ENCODE measurements at places on chromosomes 16 and 17.
A peak's percentile ranks its signal among the peaks of the same experiment; 100 is the strongest.

- DNase-seq: no peak
- peak overlapping the region; percentile 5 for H3K4me3 ChIP-seq
- H3K36me3 ChIP-seq: peaks cover 10% of the 10 kb centered on the region
- H3K4me1 ChIP-seq: peaks cover 55% of the 10 kb centered on the region
- peak overlapping the region; percentile 45 for H3K27ac ChIP-seq
Measured at GRCh38 chr16:47574091-47575054, 113.2 kb downstream of the PHKB start.

GRCh38 chr17:60832151-60832585 is 154.5 kb downstream of the BCAS3 start:
- no peaks in the 10 kb centered on the region for H3K4me1 ChIP-seq
- no peak overlapping the region for H3K4me3 ChIP-seq
- no peak overlapping the region for H3K27ac ChIP-seq
- H3K36me3 ChIP-seq: no peaks in the 10 kb centered on the region
- DNase-seq: no peak
- peaks cover 3% of the 10 kb centered on the region for H3K27me3 ChIP-seq

DNA sequence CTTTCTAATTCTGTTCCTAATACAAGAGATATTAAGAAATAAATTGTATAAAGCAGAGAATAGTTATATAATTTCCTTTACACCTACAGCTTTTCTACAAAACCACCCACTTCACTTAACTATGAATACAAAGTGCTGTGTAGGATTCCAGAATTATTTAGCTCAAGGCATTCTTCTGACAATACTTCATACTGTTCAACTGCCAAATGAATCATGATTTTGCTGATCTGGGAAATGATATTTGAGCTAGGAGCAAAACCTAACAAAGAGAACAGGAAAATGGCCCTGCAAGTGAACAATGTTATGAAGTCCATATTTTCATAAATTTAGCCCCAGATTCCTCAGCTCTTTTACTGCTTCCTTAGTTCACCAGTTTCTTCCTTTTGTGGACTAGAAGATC is 12.9 kb downstream of the BBS2 start:
- H3K27ac ChIP-seq: no peak overlapping the region
- H3K4me3 ChIP-seq: no peak overlapping the region
- DNase-seq: no peak
- H3K4me1 ChIP-seq: no peaks in the 10 kb centered on the region
- H3K27me3 ChIP-seq: no peaks in the 10 kb centered on the region

GRCh38 chr16:61945511-61945910 is 90.7 kb downstream of the CDH8 start:
- no peak overlapping the region for H3K27ac ChIP-seq
- H3K36me3 ChIP-seq: no peaks in the 10 kb centered on the region
- no peak overlapping the region for H3K4me3 ChIP-seq
- H3K27me3 ChIP-seq: no peaks in the 10 kb centered on the region

DNA sequence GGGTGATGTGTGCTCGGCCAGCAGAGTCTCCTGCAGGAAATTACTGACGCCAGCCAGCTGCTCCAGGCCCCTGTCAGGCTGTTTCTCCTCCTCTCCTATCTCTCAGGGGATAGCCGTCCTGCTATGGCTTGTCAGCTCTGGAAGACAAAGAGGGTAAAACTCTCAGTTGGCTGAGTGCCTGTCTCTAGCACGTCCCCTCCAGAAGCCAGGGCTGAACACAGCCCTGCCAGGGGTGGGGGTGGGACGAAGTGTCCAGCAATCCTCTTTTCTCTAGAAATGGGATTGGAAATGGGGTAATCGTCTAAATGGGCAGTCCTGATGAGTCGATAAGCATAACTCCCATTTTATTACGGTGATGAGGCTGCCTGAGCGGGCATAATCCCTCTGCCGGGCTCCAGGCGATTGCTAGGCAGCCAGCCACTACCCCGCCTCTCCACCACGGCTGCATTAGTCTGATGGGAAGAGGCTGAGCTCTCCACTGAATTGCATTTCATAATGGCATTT is 89.1 kb upstream of the GNAO1 start:
- DNase-seq: no peak
- H3K27me3 ChIP-seq: peaks cover 7% of the 10 kb centered on the region
- H3K4me1 ChIP-seq: no peaks in the 10 kb centered on the region
- no peak overlapping the region for H3K4me3 ChIP-seq

DNA sequence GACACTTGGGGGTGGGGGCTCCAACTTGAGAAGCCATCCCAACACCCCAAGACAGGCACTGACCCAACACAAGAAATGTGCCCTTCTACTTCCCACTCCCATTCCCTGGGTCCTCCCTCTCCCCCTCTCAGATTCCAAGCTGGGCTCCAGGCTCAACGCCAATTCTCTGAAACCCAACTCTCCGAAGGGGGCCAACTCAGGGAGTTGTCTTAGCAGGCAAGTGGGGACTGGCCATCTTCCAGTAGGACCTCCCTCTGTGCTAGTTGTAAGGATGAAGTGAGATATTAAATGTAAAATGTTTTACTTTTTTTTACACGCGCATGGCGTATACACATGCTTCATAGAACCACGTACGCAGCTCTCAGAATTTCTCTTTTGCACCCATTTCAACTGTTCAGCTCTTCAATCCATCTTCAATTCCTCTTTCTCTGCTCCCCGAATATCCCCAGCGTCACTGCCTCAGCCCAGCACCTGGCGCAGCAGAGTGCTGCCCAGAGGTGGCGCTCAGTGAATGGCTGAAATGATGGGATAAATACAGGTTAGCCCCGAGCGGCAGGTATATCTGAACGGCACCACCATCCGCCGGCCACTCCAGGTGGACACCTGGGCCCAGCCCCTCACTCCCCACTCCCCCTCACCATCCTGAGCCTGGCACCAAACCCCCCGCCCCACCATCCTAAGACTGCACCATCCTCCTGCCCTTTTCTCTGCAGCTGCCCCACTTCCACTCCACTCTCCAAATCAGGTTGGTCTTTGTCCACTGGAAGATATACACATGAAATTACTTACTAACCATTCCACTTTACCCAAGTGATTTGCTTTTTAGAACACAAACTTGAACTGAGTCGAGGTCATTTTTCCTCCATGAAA is 43.9 kb upstream of the TNRC6C start:
- H3K4me3 ChIP-seq: no peak overlapping the region
- H3K27ac ChIP-seq: no peak overlapping the region
- no peak for DNase-seq
- H3K4me1 ChIP-seq: peaks cover 14% of the 10 kb centered on the region

- H3K27ac ChIP-seq: peak overlapping the region; percentile 53
- H3K4me3 ChIP-seq: peak overlapping the region; percentile 68
- H3K36me3 ChIP-seq: peaks cover 2% of the 10 kb centered on the region
- peak; percentile 63 for DNase-seq
Measured at GRCh38 chr16:3364774-3365427, 9.2 kb downstream of the OR2C1 start.

DNA sequence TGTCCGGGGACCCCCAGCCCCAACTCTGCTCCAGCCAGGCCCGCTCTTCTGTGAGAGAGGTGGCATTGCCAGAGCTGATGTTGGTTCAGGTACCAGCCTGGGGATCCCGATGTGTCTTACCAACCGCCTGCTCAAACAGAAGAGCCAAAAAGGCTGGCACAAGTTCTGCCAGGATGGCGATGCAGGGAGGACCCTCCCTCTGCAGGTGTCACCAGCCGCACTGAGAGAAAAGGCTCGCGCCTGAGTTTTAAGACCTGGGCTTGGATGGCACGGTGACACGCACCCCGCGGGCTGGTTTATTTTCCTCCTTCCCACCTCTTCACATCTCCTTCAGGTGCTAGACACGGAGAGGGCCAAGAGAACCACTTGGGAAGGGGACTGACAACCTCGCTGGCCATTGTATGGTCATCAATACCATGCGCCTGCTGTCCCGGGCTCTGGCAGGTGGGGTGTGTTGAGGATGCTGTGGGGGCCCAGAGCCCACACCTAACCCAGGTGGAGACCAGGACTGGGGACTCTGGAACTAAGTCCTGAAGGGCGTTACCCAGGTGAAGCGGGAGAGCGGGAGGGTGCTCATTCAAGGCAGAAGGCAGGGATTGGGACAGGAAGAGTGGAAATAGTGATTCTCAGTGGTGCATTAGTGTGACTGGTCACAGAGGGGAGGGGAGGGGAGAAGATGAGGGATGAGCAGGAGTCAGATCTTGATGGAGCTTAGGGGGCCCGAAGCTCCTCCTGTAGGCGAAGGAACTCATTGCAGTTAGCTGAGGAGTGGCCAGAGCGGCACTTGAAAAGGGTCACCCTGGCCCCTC is 16.3 kb downstream of the FOXJ1 start:
- peaks cover 3% of the 10 kb centered on the region for H3K27me3 ChIP-seq
- no peak overlapping the region for H3K4me3 ChIP-seq
- H3K4me1 ChIP-seq: peaks cover 21% of the 10 kb centered on the region
- no peak for DNase-seq

GRCh38 chr17:66951605-66951953 is 12.9 kb upstream of the CACNG4 start:
- peaks cover 15% of the 10 kb centered on the region for H3K27me3 ChIP-seq
- H3K36me3 ChIP-seq: no peaks in the 10 kb centered on the region
- H3K4me1 ChIP-seq: no peaks in the 10 kb centered on the region
- no peak overlapping the region for H3K4me3 ChIP-seq
- no peak for DNase-seq
- no peak overlapping the region for H3K27ac ChIP-seq

GRCh38 chr17:77778636-77779489 is 179.6 kb upstream of the TNRC6C start:
- no peaks in the 10 kb centered on the region for H3K36me3 ChIP-seq
- no peak overlapping the region for H3K27ac ChIP-seq
- peaks cover 19% of the 10 kb centered on the region for H3K27me3 ChIP-seq
- no peak for DNase-seq
- no peak overlapping the region for H3K4me3 ChIP-seq

- H3K4me1 ChIP-seq: peaks cover 18% of the 10 kb centered on the region
- no peaks in the 10 kb centered on the region for H3K27me3 ChIP-seq
- no peak overlapping the region for H3K27ac ChIP-seq
- H3K36me3 ChIP-seq: peaks cover 10% of the 10 kb centered on the region
Measured at GRCh38 chr16:17171250-17172143, 299.3 kb downstream of the XYLT1 start.

- H3K4me1 ChIP-seq: peaks cover 42% of the 10 kb centered on the region
- H3K36me3 ChIP-seq: peaks cover 70% of the 10 kb centered on the region
- peak overlapping the region; percentile 40 for H3K4me3 ChIP-seq
- no peak for DNase-seq
- peak overlapping the region; percentile 89 for H3K27ac ChIP-seq
Measured at GRCh38 chr16:69165584-69165983, 21.4 kb upstream of the SNTB2 start.

- H3K4me3 ChIP-seq: no peak overlapping the region
- H3K36me3 ChIP-seq: peaks cover 3% of the 10 kb centered on the region
- no peak for DNase-seq
- H3K27ac ChIP-seq: no peak overlapping the region
Measured at GRCh38 chr17:3659541-3660111, 8.8 kb downstream of the TAX1BP3 start.

DNA sequence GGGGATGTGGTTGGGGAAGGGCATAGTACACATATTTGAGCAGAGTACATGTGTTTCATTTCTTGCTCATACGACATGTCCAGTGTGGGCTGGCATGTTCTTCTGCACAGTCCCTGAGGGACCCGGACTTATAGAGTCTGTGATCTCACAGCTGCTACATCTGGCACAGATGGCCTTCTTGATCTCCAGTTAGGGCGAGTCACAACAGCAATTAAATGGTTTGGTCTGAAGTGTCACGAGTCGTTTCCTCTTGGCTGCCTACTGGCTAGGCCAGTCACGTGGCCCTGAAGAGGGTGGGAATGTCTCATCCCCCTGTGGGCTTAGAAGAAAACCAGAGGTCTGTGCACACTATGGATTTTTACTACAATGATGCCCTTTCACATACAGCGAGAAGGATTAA is 443.6 kb downstream of the WWOX start:
- H3K4me3 ChIP-seq: no peak overlapping the region
- peaks cover 3% of the 10 kb centered on the region for H3K27me3 ChIP-seq
- no peak for DNase-seq
- H3K27ac ChIP-seq: no peak overlapping the region

DNA sequence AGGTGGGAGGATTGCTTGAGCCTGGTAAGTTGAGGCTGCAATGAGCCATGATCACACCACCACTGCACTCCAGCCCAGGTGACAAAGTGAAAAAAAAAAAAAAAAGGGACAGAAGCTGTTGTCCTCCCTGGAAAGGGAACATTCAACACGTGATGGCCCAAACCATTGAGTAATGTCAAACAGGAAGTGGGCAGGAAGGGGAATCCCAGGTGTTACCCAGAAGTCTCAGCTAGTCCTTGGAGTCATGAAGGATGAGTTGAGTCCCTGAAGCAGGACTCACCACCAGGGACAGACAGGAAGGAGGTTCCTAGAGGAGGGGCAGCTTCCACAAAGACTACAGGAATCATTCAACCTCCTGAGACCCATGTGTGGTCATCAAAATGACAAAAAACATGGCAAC is 19.8 kb upstream of the CMIP start:
- peaks cover 10% of the 10 kb centered on the region for H3K27me3 ChIP-seq
- DNase-seq: no peak
- peaks cover 16% of the 10 kb centered on the region for H3K4me1 ChIP-seq
- H3K27ac ChIP-seq: peak overlapping the region; percentile 34
- H3K4me3 ChIP-seq: no peak overlapping the region

GRCh38 chr17:79796444-79796762 is 474 bp downstream of the CBX8 start:
- peaks cover 12% of the 10 kb centered on the region for H3K36me3 ChIP-seq
- H3K27me3 ChIP-seq: peaks cover 38% of the 10 kb centered on the region
- peaks cover 23% of the 10 kb centered on the region for H3K4me1 ChIP-seq
- no peak for DNase-seq
- peak overlapping the region; percentile 73 for H3K27ac ChIP-seq

DNA sequence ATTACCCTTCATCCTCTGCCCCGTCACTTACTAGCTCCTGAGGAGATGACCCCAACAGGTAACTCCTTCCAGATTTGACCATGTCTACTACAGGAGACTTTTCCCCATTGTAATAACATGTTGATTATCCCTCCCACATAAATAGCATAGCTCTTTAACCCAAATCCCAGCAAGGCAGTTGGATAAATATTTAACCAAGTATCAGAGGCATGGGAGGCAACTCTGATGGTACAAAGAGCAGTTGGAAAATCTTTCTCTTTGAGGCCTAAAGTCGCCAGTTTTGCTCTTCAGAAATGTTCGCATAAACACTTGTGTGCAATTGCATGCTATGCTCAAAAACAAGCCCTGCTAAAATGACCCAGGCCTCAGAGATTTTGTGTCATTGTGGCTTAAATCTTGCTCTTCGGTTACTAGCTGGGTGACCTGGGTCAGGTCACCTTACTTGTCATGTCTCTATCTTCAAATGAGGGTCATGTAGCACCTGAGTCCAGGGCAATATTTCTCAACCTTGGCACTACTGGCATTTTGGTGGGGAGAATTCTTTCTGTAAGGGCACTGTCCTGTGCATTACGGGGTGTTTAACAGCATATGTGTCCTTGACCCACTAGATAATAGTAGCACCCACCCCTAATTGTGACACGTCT is 48.8 kb downstream of the HSD17B2 start:
- H3K4me3 ChIP-seq: no peak overlapping the region
- H3K27me3 ChIP-seq: peaks cover 22% of the 10 kb centered on the region
- peaks cover 9% of the 10 kb centered on the region for H3K4me1 ChIP-seq
- no peak overlapping the region for H3K27ac ChIP-seq
- peaks cover 1% of the 10 kb centered on the region for H3K36me3 ChIP-seq
- no peak for DNase-seq
